Astrocyte of the cerebellum (primary cell): ENCODE measurements at places on chromosomes 5 and 9.

DNA sequence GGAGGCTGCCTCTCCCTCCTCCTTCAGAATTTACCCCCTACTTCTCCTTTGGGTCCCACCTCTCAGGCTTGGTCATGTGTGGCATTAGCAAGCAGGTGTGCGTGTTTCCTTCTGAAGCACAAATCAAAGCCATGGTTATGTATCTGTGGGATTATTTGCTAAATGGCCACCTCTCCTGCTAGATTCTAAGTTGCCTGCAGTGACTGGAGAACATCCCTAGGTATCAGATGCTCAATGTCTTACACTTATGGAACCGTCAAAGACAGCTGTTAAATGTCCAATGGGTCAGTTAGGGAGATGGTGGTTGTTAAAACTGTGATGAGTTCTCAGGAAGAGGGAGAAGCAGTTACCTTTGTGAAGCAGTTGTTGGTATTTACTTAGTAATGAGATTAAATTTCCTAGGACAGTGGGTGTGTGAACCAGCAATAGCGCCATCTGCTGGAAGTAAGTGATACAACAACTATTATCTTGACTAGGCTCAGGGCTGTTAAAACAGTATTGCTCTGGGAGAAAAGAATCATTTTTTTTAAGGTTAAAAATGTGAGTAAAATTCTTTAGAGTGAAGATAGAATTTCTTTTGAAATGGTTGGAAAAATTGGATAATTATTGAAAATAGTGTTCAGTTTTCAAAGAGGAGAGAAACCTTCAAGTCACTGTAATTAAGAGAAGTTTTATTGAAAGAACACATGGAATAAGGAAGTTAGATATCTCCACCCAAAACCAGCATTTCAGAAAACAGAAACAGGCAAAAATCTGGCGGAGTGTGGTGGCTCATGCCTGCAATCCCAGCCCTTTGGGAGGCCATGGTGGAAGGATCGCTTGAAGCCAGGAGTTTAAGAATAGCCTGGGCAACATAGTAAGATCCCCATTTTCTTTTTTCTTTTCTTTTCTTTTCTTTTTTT lies 71.3 kb downstream of the TMC1 start:
- DNase-seq, result peak; percentile 54

GRCh38 chr5:80963966-80964481 lies 3.9 kb downstream of the RASGRF2 start:
- DNase-seq, result no peak

GRCh38 chr5:76583163-76584047 lies 39.8 kb downstream of the F2RL2 start:
- DNase-seq, result no peak

DNA sequence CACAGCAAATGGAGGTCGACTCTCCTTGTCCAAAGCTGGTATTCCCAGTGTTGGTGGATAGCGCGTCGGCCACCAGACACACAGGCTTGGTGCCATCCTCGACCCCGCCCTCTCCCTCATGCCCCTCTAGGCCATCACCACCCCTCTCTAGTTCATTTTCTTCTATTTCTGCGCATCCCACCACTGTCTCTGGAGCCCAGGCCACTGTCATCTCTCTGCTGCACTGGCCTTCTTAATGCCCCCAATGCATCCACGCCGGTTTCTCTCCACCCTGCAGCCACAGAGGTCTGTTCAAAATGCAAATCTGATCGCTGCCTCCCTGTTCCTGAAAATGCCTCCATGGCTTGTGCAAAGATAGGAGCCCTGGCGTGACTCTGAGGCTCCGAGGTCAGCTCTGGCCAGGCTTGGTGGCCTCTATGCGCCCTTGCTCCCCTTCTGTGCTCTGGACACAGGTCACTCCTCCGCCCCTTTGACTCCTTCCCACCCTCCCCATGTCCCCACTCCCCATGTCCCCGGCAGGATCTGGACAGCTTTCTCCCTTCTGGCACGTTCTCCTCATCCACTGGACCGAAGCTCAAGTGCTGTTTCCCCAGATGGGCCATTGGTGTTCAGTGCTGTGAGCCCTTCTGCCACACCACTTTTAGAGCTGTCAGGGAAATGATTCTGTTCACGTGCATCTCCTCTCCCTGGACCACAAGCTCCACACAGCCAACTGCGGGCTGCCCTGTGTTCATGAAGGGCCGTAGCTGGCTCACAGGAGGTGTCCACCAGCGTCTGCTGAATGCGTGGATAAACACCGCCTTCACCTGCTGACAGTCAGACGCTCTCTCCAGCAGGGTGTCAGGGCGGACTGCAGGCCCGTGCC lies 59.5 kb upstream of the RNF130 start:
- DNase-seq, result no peak

GRCh38 chr9:89096807-89097206 lies 81.8 kb downstream of the SHC3 start:
- no peak for DNase-seq

GRCh38 chr5:120134944-120135343 lies 329.2 kb upstream of the PRR16 start:
- DNase-seq, result no peak

- DNase-seq, result no peak
Observed at GRCh38 chr9:103999375-104000062, 94.6 kb upstream of the SMC2 start.

DNA sequence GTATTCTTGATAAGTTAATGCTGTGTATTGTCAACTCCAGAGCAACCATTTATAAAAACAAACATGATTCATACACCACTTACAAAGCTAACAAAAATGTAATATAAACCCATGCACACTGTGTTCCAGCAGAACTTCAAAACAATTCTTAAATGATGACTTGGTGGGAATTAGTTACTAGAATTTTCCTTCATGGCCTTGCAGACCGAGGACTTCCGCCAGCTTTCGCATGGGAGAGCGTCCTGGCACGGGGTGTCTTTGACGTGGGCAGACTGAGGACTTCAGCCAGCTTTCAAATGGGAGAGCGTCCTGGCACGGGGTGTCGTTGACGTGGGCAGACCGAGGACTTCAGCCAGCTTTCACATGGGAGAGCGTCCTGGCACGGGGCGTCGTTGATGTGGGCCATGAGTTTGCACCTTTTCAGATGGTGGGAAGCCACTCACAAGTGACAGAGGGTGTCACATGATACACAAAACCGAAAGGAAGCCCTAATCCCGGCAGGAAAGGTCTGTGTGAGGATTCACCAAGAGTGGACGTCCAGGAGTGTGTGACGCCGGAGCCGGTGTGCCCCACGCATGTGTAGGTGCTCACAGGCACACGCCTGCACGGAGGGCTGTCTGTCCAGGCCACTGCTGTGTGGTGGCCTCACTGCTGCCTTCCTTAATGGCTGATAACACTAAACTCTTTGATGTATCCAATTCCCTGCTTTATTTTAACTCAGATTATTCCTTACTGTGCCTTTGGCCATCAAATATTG lies 211.3 kb upstream of the IRX4 start:
- peak; percentile 70 for DNase-seq

DNA sequence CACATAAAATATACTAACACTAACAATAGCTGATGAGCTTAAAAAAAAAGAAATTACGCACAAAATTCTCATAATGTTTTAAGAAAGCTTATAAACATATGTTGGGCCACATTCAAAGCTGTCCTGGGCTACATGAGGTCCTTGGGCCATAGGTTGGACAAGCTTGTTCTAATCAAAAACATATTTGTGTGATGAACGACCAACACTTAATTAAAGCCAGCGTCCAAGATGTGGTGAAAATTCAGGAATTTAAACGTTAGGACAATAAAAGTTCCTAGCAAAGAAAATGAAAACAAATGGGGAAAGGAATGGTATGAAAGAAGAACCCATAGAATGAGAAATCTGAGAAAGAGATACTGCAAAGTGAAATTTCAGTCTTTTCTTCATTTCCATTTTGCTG lies 429.6 kb upstream of the DMAC1 start:
- no peak for DNase-seq

- DNase-seq, result no peak
Observed at GRCh38 chr9:137168904-137169856, 671 bp downstream of the LRRC26 start.

GRCh38 chr9:99210572-99210971 lies 11.2 kb downstream of the ALG2 start:
- no peak for DNase-seq

DNA sequence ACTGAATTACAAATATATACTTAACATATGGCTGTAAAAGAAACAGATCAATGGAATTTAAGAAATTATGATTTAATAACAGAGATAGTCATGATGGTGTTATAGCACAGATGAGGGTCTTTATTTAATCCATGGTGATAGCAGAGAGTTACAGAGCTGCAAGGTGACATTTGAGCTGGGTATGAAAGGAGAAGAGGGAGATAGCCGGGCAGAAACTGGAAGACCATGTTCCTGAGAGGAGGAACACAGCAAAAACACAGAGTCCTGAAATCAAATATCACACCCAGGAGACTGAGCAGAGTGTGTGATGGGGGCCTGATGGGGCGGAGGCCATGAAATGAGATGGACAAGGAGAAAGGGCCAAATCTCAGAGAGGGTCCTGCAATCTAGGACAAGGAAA lies 163.4 kb downstream of the PJA2 start:
- no peak for DNase-seq

- no peak for DNase-seq
Observed at GRCh38 chr9:123454361-123454760, 98.4 kb downstream of the CRB2 start.

- peak; percentile 12 for DNase-seq
Observed at GRCh38 chr9:83620841-83621636, 1.9 kb upstream of the IDNK start.

DNA sequence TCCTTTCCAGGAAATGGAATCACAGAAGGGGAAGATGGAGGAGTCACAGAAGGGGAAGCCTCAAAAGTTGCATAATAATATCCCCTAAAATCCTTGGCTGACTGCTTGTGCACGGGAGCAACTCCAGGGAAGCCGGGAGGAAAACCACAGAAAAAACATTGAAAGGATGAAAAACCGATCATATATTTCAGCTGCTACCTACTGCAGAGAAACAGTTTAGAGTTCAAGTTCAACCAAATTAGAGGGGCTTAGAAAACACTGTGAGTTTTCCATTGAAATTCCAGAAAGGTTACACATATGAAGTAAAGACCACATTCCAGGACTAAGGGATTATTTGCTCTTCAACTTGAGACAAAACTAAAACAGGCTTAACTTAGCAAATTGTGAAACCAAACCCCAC lies 37.6 kb upstream of the MTAP start:
- no peak for DNase-seq
